Choroid plexus epithelial cell (primary cell): ENCODE measurements at places on chromosomes 2 and 18.

GRCh38 chr2:232798187-232798586, 21.8 kb upstream of the KCNJ13 start:
- no peak for DNase-seq

DNA sequence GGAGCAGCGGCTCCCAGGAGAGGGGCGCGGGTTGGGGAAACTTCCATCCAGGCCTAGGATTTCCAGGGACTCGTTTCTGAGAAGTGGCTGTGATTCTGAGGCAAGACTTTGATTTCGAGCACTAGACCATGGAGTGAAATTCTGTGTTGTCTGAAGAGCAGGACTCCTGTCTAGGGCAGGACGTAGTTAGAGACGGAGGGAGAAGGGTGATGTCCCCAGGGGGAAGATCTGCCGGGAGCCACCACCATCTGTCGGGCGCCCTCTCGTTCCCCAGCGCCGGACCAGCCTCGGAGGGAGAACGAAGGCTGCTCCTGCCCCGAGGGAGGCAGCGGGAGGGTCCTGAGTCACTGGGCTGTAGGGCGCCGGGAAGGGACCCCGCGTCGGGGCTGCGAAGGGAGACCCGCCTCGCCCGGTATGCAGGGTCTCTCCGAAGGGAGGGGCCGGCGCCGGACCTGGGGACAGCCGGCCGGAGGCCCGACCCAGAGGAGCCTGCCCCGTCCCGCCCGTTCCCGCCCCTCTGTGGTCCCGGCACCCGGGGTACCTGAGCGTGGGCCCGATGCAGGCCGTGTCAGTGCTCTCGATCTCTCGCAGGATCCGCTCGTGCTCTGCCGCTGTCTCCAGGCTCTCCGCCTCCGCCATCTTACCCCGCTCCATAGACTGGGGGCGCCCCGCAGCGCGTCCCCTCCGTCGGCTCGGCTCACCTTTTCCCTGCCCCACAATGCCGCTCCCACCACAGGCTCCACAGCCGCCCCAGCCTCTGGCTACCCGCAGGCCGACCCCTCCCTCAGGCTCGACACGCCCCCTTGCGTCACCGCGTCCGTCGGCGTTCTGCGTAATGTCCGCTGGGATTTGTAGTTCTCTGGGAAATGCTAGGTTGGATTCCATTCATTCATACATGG, at the start of gene EXOC6B:
Gene EXOC6B, minus strand, starts transcription at position 777 of the 899 bp plus-strand sequence.
- peak; percentile 91 for DNase-seq

DNA sequence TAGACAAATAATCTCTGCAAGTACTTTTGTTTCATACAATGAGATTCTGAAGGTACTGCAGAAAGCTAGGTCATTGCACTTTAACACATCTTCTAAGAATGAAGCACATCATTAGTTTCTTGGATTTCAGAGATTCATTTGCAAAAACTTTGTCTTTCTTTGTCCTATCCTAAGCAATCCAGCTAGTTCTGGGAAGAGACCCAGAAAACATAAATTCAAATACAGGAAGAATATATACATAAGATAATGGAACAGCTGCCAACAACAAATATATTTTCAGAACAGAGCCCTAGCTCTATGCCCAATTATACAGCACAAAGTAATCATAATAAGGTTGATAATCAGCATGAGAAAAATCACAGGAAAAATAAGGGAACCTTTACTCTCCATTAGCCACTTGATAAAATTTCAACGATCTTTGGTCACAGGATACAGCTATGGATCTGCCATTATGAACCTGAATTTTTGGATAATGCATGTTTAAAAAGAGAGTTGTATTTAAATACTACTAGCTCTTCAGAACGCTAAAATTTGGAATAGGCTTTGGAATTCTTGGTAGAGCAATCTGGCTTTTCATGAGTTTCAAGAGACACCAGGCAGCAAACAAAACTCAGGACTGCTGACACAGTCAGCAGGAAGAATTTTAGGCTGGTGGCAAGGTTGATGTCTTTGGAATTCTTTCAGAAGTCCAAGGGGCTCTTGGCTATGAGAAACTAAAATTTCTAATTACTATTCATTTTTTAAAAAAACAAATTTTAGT, 250.4 kb upstream of the SMIM21 start:
- DNase-seq = no peak

DNA sequence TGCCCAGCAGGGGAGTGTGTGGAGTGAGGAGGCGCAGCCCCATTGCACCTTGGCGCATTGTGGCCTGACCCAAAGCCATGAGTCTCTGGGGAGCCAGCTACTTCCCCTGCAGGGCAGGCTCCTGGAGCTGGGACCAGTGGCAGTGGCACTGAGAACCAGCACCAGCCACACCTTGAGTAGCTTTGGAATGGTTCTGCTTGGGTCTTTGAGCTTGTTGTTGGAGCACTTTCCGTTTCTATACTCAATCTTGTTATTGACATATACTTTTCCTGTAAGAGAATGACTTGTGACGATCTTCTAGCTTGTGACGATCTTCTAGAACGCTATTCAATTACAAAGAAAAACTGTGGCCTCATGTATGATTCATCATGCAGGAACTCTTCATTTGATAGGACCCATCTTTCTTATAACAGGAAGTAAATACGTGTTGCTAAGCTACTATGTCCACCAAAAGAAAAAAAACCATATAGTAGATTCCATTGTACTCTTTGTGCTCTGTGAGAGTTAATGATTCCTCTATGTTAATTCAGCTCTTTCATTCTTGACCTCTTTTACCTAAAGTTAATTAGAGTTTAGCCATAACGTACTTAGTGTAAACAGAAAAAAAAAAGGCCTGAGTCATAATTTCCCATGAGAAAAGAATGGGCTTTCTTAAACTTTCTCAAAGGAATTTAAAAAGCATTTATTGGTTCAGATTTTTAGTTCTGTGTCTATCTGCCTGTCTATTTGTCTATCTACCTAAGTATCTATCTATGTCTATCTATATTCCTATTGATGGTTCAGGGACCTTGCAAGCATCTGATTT, 113.1 kb downstream of the GATA6 start:
- DNase-seq = peak; percentile 98

DNA sequence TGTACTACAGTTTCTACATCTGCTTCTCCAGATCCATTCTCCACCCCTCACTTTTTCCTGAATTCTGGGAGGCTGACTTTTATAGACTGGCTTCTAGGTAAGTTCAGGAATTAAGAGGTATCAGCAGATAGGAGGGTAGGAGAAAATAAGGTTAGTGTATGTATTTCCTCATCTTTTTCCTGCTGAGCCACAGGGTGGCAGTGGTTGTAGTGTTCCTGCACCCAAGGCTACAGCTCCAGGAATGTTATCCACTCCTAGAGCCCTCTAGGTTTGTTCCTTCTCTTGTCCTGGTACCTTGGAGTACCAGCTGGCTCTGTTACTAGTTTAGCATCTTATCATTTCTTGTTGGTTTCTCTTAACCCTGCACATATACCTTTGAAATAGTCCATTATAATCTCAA, 40.7 kb upstream of the C2orf66 start:
- DNase-seq = peak; percentile 56

DNA sequence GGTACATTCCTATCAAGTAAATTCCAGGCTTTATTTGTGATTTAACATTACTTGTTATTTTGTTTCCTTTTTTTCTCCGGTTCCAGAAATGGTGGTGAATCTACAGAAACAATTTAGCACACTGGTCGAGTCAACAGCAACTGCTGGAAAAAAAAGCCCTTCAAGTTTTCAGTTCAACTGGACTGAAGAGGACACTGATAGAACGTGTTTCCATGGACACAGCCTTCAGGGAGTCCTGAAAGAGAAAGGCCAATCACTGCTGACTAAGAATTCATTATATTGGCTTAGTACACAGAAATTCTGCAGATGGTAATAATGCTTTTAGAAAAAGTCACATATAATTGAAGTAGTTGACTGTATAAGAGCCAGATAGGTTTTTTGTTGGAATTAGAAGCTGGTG, 32.0 kb upstream of the GRHL1 start:
- DNase-seq = no peak

- peak; percentile 16 for DNase-seq
Measured at GRCh38 chr2:239985356-239985755, 39.8 kb downstream of the NDUFA10 start.

DNA sequence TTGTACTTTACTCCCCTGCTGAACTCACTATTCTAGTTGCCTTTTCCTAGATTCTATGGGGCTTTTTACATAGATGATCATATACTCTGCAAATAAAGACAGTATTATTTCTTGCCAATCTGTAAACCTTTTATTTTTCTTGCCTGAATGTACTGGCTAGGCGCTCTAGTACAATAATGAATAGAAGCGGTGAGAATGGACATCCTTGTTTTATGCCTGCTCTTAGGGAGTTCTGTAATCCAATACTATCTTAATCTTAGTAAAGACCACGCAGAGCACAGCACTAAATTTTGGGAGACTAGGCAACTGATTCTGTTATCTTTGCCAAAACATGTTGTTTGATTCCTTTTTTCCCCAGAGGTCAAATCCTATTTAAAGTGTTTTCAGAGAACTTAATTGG, 7.0 kb downstream of the KRCC1 start:
- no peak for DNase-seq

- no peak for DNase-seq
Measured at GRCh38 chr18:48859311-48860268, 91.2 kb downstream of the SMAD7 start.

DNA sequence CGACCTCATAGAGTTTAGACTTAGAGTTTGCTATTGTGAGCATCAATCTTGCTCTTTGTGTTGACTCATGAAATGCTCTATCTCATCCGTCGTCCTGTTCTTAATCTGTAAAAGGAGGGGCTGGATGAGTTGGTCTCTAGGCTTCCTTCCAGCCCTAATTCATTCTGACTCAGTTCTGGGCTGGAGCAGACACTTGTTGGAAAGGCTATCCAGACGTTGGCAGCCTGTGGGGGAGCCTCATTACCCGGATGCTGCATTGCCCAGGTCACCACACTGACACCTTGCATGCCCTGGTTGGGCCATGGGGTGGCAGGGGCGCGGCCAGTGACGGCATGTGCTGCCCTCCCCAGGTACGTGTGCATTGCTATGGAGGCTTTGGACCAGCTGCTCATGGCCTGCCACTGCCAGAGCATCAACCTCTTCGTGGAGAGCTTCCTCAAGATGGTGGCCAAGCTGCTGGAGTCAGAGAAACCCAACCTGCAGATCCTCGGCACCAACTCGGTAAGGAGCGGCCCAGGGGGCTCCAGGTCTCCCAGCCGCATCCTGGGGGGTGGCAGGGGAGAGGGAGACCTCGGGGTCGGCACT, 61.5 kb downstream of the EFR3B start:
- peak; percentile 16 for DNase-seq

GRCh38 chr2:219250049-219250781, 2.8 kb upstream of the TUBA4B start:
- no peak for DNase-seq

DNA sequence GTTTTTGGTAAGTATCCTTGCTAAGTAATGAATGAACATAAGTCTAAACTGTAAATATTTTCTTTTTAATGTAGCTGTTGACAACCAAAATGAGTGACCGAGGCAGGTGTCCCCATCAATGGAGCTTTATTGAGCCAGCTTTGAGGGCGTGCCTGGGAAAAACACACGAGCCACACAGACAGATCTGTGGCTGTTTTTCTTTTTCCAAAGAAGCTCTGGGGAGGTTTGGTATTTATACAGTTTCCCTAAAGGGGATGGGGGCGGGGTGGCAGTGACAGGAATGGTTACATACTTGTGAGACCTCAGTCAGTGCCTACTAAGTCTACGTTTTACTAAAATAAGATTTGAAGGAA, 11.2 kb downstream of the DBI start:
- no peak for DNase-seq
